Activated CD8-positive, alpha-beta memory T cell treated with anti-CD3 and anti-CD28 coated beads for 1 hour (primary cell): ENCODE measurements at places on chromosomes 2 and 18.

GRCh38 chr2:187842315-187842714, 288.1 kb upstream of the TFPI start:
- no peak for DNase-seq

GRCh38 chr18:36411745-36412168, 114.2 kb downstream of the FHOD3 start:
- no peak for DNase-seq

DNA sequence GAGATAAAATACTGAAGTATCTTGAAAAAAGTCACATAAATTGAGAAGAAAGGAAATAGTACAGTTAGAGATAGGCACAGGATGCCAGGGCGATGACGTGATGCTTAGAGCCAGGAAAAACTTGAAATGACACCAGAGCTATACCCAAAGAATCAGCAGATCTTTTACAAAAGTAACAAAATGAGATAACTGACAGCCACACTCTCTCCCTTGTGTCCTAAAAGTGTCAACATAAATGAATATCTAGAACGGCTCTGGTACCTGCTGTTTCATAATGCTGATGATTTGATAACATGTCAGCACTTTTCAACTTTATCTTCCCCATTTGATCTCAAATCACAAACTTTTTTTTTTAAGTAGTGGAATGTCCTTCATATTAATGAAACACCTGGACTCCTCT, 45.6 kb upstream of the ZC3H15 start:
- no peak for DNase-seq

- DNase-seq, result no peak
These were observed 4.4 kb downstream of the GCKR start for GRCh38 chr2:27501042-27501441.

- DNase-seq, result no peak
These were observed 254.7 kb upstream of the FANCL start for GRCh38 chr2:58495806-58496205.

- no peak for DNase-seq
These were observed 29.6 kb downstream of the STEAP3 start for GRCh38 chr2:119253114-119253702.

DNA sequence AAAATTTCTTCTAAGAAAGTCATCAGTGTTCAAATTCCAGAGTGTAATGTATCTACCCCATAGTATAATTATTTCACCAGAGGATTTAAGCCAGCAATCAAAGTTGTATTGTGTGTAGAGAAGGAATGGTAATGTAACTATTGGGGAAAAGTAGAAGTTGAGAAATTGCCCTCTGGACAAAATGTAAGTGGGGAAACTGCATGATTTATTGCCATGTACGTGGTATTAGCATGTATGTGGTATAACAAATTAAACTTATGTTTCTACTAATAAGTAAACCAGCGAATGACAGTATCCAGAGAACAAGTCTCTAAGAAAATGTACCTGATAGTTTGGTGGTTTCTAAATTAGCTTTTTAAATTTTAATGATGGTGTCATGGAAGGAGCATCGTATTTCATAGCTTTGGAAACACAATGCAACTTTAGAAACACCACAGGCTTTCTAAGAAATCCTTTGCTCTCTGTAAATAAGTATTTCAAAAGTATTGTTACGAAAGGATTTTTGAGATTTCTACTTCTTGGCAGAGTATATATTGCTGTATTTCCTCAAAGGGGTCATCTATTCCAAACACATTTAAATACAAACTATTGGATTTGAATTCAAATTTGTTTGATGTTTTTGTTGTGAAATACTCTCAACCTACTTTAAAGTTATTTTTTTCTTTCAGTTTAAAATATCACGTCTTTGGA, 1018.9 kb upstream of the ZEB2 start:
- DNase-seq, result no peak
